ENCODE measurements at places on chromosomes 12 and 14.

GRCh38 chr12:69066492-69067373, 133.8 kb upstream of the CPM start:
- no peak for DNase-seq

DNA sequence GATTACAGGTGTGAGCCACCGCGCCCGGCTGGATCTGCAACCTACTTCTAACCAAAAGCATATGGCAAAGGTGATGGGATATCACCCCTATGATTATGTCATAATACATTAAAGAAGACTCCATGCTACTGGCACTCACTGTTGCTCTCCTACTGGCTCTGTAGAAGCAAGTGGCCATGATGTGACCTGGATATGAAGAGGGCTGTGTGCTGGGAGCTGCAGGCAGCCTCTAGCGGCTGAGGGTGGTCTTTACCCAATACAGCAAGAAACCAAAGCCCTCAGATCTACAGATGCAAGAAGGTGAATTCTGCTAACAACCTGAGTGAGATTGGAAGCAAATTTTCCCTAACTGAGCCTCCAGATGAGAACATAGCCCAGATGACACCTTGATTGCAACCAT, 34.2 kb upstream of the TRIM9 start:
- no peak for DNase-seq

- DNase-seq: no peak
Observed at GRCh38 chr14:67815573-67816225, 691 bp downstream of the ZFYVE26 start.

DNA sequence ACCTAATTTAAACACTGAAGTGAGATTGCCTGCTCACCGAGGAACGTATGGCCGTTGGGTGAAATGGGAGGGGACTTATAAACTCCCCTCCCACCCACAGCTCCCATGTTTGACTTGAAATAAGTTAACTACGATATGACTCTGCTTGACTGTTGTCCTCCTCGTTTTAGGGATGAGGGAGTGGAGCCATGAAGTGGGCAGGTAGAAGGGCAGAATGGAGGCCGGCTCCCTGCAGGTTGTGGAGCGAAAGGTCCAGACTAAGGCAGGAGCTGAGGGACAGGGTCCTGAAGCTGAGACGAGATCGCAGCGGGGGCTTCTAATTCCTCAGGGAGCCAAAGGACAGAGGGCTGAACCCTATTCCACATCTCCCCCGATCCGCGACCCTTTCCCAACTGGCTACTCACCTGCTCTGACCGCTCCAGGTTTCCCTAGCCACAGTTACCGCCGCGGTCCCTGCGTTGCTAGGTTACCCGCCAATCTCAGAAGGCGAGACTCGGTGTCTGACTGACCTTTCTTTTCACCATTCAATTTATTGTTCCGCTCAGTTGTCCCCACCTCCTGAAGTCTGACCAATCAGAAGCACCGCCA, 577 bp upstream of the TPCN1 start:
- no peak for DNase-seq

DNA sequence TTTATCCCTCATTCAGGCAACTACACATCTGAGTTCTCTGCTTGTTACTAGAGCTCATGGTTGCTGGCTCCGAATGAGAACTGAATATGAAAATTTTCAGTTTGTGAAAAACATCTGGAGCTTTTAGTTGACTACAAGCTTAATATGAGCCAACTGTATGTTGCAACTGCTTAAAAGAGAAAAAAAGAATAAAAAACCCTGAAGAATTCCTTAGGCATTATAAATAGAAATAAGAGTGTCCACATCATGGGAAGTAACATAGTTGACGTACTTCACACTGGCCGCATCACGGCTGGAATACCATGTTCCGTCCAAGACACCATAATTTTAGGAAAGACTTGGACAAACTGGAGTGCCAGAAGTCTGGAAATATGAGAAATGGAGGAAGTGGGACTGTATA, 57.9 kb downstream of the PDE3A start:
- DNase-seq: no peak

DNA sequence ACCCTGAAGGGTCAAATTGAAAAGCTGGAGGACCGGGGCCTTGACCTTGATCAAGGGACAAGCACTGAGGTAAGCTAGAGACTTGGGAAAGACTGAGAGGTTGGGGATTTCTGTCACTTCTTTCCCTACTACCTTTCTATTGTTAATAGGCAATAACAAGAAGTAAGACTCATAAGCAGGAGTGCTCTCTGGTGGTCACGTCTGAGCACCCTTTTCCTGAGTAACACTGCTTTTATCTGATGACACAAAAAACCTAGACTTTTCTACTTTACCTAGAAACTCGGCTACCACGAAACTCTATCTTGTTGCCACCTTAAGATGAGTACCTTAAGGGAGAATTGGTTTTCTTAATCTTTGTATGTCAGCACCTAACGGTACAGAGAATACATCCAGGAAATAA, 35.5 kb upstream of the PPFIBP1 start:
- no peak for DNase-seq

DNA sequence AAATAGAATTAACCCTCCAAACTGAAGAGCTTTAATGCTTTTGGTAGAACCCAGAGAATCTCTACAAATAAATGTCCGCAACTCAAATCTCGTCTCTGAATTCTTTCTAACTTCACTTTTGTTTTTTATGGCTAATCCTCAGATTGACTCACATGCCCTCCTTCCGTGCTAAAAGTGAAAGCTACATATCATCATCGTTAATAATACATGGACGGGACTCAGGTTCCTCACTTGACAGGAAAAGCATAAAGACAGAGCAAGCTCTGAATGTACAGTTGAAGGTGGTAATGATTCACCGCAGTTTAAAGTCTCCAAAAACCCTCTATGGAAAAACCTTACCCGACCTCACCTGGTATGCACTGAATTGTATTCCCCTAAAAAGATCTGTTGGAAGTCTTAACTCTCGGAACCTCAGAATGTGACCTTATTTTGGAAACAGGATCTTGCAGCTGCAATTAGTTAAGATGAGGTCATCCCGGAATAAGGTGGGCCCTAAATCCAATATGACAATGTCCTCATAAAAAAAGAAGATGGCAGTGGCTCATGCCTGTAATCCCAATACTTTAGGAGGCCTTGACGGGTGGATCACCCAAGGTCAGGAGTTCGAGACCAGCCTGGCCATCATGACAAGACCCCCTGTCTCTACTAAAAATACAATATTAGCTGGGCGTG, 147.4 kb upstream of the FOXN3 start:
- no peak for DNase-seq

DNA sequence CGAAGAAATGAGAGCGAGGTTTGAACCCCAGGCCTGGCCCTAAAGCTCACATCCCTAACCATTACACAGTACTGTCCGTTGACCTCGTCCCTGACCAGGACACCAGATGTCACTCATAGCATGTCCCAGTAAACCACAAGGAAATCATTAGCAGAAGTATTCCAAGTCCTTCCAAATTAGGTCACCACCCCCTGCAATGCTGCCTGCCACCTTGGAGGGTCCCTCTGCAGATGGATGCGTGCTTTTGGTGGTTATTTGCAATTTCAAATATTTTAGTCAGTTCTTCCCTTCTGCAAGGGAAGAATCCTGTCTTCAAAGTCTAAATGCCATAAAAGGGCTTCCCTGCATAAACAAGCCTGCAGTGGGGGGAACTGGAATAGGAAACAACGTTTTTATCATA, 71.3 kb downstream of the CLMN start:
- no peak for DNase-seq

- no peak for DNase-seq
Observed at GRCh38 chr14:104783484-104784217, 11.9 kb downstream of the AKT1 start.

- no peak for DNase-seq
Observed at GRCh38 chr12:82765971-82766705, 79.4 kb downstream of the TMTC2 start.

GRCh38 chr12:112936927-112937326, 1.3 kb upstream of the OAS3 start:
- no peak for DNase-seq

GRCh38 chr12:5165296-5165970, 121.8 kb downstream of the KCNA5 start:
- DNase-seq: no peak

- peak; percentile 44 for DNase-seq
Observed at GRCh38 chr12:75850721-75851462, 180.7 kb downstream of the PHLDA1 start.

DNA sequence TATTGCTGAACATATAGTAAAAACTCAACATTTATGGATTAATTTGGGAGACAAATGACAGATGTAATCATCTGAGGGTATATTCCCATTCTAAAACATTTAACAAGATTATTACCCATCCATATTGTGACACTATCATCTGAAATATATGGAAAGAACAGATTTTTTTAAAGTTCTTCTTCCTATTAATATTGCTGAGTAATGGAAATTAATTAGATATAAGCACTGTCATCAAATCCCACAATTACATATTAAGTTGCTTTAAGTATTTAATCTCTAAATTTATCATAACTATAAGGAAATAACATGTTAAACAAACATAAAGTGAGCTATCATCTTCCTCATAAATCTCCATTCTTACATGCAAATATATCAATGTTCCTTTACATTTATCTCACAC, 22.0 kb downstream of the EML5 start:
- no peak for DNase-seq

DNA sequence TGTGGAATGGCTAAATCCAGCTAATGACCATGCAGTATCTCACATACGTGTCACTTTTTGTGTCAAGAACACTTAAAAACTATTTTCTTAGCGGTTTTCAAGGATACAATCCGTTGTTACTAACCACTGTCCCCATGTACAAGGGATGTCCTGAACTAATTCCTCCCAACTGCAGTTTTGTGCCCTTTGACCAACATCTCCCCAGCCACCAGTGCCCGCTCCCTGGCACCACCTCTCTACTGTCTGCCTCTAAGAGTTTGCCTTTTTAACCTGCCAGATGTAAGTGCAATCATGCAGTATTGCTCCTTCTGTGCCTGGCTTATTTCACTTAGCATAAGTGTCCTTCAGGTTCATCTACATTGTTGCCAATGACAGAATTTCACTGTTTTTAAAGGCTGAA, 315.7 kb downstream of the TMEM121 start:
- no peak for DNase-seq

GRCh38 chr12:67595365-67595764, 53.2 kb upstream of the DYRK2 start:
- no peak for DNase-seq

- DNase-seq: no peak
Observed at GRCh38 chr12:52243856-52244614, 11.0 kb downstream of the KRT7 start.

DNA sequence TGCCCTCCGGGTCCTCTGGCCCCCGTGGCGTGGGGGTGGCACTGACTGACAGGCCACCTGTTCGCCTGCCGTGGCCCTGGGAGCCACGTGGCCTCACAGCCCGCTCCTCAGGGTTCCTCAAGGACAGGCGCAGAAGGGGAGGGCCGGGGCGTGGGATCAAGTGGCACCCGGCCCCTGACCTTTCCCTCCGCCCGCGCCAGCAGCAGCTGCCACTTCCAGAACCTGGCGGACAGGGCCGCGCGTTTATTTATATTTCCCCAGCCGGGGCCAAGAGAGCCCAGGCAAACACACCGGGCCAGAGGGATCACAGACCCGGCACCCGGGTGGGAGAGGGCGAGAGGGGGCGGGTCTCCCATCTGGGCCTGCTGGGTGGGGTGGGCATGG, 92.6 kb downstream of the RFLNA start:
- DNase-seq: no peak

DNA sequence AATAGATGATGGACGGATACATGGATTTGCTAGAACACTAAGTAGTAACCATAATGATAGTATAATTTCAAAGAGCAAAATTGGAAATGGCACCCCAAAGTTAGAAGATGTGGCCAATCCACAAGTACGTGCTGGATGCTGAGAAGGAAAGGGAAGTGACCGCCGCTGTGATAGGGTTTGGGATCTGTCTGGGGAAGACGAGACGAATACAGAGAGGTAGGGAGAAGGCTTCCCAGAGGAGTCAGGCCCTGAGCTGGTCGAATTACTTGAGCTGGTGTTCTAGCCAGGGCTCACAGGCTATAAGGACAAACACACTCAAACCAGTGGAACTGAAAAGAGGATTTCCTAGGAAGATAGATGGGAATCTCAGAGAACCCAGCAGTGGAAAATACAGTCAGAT, 9.4 kb upstream of the ACVR1B start:
- no peak for DNase-seq

DNA sequence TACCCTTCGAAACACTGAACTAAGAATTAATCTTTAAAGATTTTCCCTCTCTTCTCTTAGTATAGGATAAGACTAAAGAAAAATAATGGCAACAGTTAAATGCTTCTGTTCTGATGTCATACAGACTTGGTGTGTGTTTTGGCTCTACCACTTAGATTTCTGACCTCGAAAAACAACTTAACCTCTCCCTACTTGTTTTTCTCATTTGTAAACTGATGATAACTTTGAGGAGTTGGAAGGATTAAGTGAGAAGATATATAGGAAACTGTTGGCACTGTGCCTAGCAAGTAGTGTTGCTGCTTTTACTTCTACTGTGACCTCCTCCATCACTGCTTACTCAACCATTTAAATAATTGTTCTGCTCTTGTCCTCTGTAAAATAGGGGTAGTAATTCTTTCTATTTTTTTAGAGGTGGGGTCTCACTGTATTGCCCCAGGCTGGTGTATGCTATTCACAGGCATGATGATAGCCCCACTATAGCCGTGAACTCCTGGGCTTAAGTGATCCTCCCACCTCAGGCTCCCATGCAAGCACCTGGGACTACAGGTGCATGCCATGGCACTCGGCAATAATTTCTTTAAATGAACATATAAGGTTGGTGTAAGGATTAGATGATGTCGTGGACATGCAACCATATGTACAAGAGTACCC, 22.4 kb downstream of the PALS1 start:
- no peak for DNase-seq

GRCh38 chr14:47345016-47345415, 330.4 kb downstream of the MDGA2 start:
- no peak for DNase-seq

Data from NCI-H774 (cell line).